NCI-H526 (cell line): ENCODE measurements at places on chromosomes 4 and X.

GRCh38 chr4:86107112-86107511 is 252.7 kb downstream of the MAPK10 start:
- DNase-seq = no peak

GRCh38 chr4:74435296-74435695 is 9.6 kb upstream of the AREG start:
- DNase-seq = no peak

- DNase-seq = no peak
Measured at GRCh38 chr4:151468715-151469696, 60.0 kb downstream of the FHIP1A start.

DNA sequence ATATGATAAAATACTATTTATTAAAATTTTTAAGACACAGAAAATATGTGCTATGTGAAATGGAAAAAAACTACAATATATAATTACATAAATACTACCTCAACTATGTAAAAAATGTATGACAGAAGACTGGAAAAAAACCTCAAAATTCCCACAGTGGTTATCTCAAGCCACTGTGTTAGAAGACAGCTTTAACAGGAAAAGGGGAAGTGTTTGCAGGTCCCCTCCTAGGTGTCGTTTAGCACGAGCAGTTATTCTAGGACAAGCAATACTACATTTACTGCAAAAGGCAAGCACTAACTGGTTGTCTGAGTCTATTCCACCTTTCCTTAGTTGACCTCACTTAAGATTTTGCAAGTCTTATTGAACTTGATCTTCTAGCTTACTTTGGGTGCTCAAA is 44.9 kb upstream of the PHF8 start:
- no peak for DNase-seq

GRCh38 chrX:149040873-149041535 is 464.1 kb downstream of the IDS start:
- DNase-seq = no peak

- no peak for DNase-seq
Measured at GRCh38 chrX:150482537-150483206, 85.7 kb upstream of the MTM1 start.
